PC-3 (cell line): ENCODE measurements at places on chromosomes 5 and 9.

DNA sequence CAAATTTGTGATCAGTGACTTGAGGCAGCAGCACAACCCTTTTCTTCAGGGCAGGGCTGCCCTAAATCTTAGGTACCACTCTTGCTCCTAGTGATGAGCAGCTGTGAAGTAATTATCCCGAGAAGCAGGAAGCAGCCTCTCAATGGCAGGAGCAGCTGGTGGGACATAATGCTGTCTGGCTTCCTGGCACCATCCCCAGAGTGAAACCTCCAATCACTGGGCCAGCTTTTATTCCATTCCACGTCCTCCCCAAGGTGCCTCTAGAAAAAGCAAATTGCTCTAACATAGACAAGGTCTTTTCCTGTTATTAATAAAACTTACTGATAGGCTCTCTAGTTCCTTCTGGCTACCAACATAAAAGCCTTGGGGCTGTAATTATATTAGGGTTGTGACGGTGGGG, 154.0 kb downstream of the FRMD3 start:
- no peak for DNase-seq

GRCh38 chr9:4969130-4969529, 15.9 kb upstream of the JAK2 start:
- no peak for DNase-seq

DNA sequence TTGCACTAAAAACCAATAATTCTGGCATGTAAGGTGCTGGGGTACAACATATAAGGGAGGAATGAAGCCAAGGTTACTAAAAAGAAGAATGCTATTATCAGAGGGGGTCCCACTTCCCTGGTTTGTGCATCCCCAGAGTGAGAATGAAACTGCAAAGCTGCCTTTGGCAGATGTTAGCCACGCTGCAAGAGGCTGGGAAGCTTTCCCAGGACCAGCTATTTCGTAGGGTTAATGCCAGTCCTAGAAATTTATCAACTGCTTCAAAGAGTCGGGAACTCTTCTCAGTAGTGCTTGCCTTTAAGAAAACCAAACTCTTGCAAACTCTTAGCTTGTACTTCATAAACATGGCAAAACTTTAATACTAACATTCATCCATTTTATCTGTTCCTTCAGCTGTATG, 87.5 kb upstream of the NR5A1 start:
- no peak for DNase-seq

GRCh38 chr5:60055168-60055567, 161.6 kb upstream of the PDE4D start:
- no peak for DNase-seq

DNA sequence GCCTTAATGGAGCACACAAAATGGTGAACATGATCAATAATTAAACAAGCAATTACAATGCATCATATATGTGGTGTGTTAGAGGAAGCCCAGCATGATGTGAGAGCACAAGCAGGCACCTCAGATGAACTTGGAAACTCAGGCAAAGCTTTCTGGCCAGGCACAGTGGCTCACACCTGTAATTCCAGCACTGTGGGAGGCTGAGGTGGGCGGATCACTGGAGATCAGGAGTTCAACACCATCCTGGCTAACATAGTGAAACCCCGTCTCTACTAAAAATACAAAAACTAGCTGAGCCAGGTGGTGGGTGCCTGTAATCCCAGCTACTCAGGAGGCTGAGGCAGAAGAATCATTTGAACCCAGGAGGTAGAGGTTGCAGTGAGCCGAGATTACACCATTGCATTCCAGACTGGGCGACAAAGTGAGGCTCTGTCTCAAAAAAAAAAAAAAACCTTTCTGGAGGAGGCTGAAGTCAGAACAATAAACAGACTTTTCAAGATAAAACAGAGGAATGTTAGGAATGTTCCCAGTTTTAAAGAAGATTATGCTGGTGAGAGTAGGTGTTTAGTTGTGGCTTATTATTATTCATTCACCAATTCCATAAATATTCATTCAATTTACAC, 159.4 kb downstream of the CEMIP2 start:
- DNase-seq: no peak

DNA sequence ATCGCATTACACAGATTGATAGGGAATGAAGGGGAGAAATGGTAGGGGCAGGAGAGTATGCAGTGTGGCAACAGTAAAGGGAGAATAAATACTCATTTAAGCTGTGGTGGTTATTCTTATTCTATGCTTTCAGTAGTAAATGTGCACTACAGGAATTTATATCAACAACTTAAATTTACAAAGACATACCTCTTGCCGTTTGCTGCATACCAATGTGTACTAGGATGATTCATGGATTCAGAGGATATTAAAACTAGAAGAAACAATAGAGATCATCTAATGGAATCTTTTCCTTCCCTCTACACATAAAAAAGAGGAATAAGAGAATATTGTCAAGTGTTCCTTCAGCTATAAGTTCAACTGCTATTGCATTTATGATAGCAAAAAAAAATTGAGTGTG, 103.3 kb upstream of the RASA1 start:
- DNase-seq: peak; percentile 43

DNA sequence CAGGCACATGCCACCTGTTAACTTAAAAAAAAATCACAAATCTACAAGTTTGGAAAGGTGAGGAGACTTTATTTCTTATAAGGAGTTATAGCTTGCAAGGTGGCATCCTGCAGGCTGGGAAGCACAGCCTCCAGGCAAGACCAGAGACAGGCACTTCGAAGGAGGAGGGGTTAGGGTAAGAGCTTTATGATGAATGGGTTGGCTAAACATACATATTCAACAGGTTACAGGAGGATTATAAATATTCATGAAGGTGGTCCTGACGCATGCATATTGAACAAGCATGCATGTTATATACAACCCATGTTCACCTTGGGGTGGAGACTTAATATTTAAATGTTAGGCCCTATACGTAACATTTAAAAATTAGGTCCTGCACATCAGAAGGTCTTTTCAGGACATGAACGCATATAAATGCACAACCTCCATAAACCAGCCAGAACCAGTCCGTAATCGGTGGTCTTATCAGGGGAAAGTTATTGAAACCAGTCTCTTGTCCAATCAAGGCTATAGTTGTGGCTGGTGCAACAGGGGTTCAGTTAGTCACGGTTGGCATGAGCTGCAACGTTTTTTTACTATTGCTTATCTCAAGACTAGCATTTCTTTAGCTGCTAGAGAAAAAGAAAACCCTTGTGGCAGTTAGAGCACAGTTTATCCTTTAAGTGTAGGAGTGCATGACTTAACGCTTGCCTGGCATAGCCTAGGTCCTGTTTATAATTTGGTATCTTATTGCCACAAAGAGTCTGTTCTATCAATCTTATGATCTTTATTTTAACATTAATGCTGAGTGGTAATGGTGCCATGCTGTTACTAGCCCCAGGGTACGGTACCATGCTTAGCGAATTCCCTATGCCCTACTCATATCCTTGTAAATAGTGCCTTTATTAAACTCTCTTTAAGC, 72.7 kb downstream of the C9orf57 start:
- DNase-seq: peak; percentile 73

- peak; percentile 74 for DNase-seq
Observed at GRCh38 chr5:133249593-133249992, 197.8 kb downstream of the HSPA4 start.

DNA sequence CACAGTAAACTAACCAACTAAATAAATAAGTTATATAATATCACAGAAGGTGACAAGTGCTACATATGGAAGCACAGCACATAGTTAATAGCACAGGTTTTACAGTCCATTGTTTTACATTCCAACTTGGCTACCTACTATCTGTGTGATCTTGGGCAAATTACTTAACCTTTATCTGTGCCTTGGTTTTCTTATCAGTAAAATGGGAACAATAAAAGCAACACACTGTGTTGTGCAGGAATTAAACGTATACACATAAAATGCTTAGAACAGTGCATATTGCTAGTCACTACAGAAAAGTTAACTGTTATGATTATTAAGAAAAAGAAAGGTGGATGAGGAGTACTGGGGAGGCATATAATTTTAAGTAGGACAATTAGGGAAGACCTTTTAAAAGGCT, 42.8 kb upstream of the GOLGA1 start:
- DNase-seq: no peak

- DNase-seq: no peak
Observed at GRCh38 chr9:134538856-134539566, 102.6 kb upstream of the COL5A1 start.
